T-helper 1 cell (primary cell): ENCODE measurements at places on chromosomes 4 and X.

DNA sequence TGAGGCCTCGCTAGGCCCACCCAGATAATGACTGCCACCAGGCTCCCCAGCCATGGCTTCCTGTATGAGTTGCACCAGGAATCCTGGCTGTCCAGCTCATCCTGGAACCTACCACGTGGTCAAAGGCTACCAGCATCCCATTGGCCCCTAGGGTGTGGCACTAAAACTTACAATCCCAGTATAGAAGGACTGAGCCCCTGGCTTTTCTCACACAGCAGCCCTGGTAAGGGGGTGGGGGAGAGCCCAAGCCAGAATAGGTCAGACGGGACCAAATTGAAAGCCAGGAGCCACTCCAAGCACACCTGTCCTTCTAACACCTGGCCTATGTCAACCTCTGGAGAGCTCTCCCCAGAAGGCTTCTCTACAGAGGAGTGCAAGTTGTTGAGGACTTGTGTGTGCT lies 269.3 kb upstream of the AGTR2 start:
- DNase-seq, result no peak

- peak; percentile 79 for DNase-seq
Measured at GRCh38 chr4:185209031-185209851, at the start of gene SNX25. TSS of gene SNX25 (plus strand) at chr4:185209598. CDS start at chr4:185209827, 229 bp downstream.

DNA sequence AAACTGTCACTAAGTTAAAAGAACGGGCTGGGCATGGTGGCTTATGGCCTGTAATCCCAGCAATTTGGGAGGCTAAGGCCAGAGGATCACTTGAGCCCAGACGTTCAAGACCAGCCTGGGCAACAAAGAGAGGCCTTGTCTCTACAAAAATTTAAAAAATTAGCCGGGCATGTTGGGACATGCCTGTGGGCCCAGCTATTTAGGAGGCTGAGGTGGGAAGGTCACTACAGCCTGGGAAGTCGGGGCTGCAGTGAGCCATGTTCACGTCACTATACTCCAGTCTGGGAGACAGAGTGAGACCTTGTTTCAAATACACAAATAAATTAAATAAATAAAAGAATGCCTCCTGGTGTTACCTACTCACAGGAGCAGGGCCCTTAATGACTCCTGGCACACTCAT lies 69.5 kb downstream of the APBB2 start:
- DNase-seq, result no peak

- DNase-seq, result no peak
Measured at GRCh38 chr4:152095701-152096070, 334.9 kb upstream of the GATB start.

- no peak for DNase-seq
Measured at GRCh38 chrX:45621376-45622041, 420.8 kb upstream of the DIPK2B start.

- DNase-seq, result no peak
Measured at GRCh38 chr4:11250510-11250909, 178.2 kb downstream of the HS3ST1 start.

- no peak for DNase-seq
Measured at GRCh38 chrX:41002026-41002425, 83.2 kb upstream of the USP9X start.

DNA sequence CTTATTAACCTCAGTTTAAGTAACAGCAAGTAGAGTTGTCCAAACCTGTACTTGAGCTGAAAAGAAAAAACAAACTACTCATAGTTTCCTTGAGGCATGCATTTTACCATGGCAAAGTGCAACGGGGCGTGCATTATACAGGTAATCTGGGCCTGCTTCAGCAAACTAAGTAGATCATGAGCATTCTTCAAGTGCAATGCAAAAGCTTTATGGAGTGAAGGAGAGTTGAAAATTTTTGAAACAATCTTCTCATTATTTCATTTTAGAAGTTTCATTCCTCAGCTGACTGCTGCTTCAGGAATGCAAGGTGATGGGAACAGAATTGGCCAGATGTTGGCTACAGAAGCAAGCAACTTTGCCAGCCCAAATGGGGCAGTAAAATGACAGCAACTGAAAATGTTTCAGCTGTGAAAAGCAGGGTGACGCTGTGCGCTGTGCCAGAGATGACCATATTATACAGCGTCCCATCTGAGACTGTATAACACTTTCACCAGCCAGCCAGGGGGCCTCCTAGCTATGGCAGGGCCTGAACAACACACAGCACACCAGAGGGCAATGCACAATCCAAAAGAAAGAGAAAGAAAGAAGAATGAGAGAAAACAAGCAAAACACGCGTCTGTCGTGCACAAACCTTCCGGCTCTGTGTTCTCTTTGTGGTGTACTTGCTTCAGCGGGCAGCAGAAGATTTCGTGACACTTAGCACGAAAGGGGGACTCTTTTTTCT lies 145.5 kb upstream of the FGF13 start:
- no peak for DNase-seq

DNA sequence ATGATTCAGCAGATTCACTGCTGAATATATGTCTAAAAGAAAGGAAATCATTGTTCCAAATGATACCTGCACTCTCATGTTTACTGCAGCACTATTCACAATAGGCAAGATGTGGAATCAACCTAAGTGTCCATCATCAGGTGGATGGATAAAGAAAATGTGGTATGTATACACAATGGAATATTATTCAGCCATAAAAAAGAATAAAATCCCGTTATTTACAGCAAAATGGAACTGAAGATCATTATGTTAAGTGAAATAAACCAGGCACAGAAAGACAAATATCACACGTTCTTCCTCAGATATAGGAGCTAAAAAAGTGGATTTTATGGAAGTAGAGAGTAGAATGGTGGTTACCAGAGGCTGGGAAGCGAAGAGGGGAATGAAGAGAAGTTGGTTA lies 130.4 kb downstream of the STIM2 start:
- no peak for DNase-seq

DNA sequence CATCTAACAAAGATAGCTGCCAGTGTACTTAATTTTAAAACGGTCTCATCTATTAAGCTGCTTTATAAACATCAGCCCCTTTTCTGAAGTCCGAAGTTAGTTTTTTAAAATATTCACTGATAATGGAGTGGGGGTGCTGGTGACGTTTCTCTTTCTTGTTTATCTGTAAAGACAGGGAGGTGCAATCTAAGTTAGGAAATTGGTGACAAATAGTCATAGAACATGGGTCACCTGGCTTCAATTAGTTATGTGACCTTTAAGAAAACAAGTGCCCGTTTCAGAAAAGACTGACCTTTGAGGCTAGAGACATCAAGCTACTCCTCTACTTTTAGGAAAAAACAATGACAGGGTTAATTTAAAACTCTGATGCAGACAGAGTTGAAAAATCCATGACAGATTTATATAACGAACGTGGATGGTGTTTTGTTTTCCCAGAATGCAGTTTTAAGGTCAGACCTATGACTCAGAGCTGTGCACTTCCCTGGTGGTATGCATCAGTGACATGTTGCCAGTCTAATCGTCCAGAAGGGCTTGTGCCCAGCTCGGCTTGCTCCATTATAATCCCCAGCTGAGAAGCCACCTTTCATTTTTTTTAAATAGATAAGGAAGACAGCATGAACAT lies 38.2 kb downstream of the FHL1 start:
- DNase-seq, result no peak

DNA sequence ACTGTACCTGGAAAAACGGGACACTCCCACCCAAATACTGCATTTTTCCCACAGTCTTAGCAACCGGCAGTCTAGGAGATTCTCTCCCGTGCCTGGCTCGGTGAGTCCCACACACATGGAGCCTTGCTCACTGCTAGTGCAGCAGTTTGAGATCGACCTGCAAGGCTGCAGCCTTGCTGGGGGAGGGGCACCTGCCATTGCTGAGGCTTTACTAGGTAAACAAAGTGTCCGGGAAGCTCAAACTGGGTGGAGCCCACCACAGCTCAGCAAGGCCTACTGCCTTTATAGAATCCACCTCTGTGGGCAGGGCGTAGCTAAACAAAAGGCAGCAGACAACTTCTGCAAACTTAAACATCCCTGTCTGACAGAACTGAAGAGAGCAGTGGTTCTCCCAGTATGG lies 205.2 kb downstream of the CHIC1 start:
- DNase-seq, result no peak

- no peak for DNase-seq
Measured at GRCh38 chrX:30538271-30538670, 39.3 kb downstream of the TASL start.

GRCh38 chrX:23493941-23494374 lies 159.3 kb downstream of the PTCHD1 start:
- no peak for DNase-seq

DNA sequence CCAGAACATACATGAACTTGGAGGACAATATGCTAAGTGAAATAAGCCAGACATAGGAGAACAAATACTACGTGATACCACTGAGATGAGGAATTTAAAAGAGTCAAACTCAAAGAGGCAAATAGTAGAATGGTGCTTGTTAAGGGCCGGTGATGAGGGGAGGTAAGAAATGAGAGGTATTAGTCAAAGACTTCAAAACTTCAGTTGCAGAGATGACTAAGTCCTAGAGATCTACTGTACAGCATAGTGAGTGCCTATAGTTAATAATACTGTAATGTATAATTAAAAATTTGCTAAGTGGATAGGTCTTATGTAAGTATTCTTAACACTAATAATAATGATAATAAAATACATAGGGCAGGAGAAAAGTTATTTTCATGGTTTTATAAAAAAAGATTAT lies 126.9 kb upstream of the VEGFC start:
- DNase-seq, result no peak

DNA sequence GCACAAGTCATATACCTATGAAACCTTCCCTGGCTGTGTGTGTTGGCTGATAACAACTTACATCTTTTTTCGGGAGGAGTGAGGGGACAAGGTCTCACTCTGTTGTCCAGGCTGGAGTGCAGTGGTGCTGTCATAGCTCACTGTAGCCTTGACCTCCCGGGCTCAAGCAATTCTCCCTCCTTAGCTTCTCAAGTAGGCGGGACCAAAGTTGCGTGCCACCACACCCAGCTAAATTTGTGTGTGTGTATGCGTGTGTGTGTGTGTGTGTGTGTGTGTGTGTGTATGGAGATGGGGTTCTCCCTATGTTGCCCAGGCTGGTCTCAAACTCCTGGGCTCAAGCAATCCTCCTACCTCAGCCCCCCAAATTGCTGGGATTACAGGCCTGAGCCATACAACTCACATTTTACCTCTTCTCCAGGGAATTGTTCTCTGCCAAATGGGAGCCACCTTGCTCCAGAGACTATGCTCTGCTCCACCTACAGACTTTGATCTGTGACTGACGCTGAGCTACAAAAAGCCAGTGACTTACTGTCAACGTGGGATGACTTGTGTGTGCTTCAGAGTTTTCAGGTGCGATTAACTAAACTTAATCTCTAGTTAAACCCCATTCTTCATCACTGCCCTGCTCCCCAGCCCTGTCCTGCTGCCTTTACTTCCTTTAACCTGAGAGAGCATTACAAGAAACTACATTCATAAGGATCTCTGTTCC lies 2.0 kb upstream of the BEX4 start:
- DNase-seq, result no peak

GRCh38 chrX:9597361-9598035 lies 132.6 kb downstream of the TBL1X start:
- no peak for DNase-seq

GRCh38 chrX:115493015-115493414 lies 68.0 kb upstream of the PLS3 start:
- no peak for DNase-seq

- DNase-seq, result no peak
Measured at GRCh38 chr4:62399242-62399641, 1199.1 kb downstream of the ADGRL3 start.

DNA sequence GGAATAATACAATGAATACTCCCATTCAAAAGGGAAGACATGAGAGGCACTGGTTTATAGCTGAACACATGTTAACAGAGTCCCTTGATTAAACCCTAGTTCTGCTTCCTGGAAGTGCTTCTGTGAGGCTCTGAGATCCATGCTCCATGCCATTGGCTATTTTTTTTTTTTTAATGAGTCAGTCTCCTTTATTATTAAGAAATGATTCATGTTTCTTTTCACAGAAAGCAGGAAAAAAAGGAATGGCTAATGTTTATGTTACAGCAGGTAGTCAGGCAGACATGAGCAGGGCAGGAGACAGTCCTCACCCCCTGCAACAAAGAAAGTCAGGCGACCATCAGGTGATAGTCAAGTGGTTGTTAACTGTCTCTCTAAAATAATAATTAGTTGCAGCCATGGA lies 598.7 kb downstream of the EPHA5 start:
- no peak for DNase-seq

DNA sequence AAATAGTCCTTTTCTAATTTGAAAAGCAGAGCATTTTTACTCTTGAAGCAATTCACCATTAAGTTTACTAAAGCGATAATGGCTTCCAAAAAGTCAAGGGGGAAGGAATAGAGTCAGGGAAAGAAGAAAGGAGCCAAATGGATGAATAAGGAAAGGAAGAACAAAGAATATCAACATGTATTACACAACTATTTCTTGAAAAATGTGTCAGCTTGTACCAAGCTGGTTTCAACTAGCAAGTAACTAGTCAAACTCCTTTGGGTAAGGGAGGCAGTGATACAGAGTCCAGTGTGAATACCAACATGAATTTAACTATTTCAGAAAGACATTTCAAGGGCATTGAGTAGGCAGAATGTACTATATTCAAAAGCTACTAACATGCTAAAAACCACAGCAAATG lies 112.1 kb downstream of the ARHGAP6 start:
- DNase-seq, result no peak

GRCh38 chrX:39753293-39753996 lies 344.3 kb downstream of the BCOR start:
- no peak for DNase-seq

GRCh38 chr4:188854436-188854835 lies 715.2 kb downstream of the TRIML1 start:
- no peak for DNase-seq

DNA sequence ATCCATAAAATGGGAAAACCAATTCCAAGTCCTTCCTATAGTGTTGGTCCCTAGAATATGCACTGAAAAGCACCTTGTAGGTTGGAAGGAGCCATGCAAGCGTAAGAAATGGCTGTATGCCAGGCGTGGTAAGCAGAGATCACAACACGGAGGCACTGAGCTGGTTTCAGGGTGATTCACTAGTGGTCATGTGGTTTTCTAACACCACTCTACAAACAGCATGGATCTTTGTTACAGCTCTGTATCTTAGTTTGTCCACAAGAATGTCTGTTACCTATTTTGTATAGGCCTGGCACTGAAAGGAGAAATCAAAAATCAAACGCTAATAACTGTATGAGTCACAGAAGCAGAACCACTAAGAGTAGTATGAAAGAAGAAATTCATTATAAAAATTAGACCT lies 71.9 kb downstream of the MAGEB17 start:
- DNase-seq, result no peak

DNA sequence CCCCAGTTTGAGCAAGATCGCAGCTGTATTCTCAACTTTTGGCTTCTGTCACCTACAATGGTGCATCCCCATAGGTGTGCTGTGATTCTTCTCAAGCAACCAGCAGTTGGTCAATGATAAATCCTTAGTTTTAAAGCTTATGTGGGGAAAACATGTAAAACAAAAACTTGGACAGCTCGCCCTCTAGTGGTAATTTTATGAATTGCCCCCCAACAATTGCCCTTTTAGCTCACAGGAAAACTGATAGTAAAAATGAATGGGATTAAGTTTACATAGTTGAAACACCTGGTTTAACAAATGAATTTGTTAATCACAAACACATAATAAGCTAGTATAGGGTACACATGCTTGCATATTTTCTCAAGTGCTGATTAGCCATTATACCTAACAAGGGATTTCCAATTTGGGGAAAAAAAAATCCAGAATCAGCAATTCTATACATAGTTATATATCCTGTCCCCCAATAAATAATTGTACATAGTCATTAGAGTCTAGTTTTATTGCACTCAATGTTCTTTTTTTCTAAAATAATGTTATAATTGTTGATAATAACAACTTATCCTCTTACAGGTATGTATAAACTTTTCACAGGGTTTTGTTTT lies 30.1 kb downstream of the TEX13A start:
- DNase-seq, result peak; percentile 4
